Fibroblast of the conjunctiva (primary cell): ENCODE measurements at places on chromosomes 2 and 18.

DNA sequence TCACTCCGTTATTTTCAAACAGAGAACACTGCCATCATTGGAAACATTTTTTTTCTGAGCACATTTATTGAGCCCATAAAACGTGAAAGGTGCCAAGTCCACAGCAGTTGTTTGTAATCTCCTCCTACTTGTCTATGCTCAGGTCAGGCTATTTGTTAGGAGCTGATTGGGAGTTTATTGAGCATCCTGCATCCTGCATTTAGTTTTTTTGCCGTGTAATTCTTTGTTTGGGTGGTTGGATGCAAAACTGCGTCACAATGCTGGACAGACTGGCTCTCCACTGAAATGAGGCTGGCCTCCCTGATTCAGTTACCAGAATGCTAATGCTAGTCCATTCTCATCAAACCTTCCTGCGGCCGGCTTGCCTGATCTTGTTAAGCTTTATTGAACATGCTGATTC is 71.4 kb downstream of the RAPGEF4 start:
- no peak for DNase-seq

DNA sequence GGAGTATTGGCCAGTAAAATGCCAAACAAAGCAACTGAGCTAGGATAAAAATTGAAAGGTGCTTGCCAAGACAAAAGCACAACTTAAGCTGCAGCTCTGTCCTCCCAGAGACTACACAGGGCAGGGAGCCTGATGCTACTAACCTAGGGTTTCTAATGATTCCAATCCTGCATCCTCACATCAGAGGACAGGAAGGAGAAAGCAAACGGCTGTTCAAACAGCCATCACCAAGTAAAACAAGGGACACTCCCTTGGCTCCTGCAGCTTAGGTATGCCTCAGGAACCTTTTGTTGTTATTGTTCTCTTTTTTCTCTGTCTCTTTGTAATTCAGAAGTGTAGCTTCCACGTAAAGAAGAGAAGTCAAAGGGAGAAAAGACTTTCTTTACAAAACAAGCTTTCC is 99.5 kb downstream of the TCF4 start:
- DNase-seq: no peak

DNA sequence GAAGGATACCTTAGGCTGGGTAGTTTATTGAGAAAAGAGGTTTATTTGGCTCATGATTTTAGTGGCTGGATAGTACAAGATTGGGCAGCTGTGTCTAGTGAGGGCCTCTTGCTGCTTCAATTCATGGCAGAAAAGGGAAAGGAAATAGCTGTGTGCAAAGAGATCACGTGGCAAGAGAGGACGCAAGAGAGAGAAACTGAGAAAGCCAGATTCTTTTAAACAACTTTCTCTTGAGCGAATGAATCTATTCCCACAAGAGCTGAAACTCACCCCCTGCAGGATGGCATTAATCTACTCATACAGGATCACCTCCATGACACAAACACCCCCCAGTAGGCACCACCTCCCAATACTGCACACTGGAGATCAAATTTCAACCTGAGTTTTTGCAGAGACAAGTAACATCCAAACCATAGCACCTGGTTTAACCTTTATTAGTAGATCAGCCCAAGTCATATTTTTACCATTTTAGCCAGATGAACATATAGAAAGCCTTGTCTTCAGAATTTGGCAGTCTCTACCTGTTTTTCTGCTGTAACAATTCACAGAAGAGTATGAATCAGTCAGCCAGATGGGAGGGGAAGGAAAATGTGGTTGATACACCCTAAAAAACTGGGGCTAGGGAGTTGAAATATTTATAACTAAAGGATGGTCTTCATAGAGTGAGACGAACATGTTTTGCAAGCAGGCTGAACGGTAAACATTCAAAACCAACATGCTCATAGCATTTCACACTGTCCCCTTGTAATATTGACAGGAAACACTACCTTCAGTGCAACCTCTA is 73.9 kb upstream of the NCKAP5 start:
- no peak for DNase-seq

DNA sequence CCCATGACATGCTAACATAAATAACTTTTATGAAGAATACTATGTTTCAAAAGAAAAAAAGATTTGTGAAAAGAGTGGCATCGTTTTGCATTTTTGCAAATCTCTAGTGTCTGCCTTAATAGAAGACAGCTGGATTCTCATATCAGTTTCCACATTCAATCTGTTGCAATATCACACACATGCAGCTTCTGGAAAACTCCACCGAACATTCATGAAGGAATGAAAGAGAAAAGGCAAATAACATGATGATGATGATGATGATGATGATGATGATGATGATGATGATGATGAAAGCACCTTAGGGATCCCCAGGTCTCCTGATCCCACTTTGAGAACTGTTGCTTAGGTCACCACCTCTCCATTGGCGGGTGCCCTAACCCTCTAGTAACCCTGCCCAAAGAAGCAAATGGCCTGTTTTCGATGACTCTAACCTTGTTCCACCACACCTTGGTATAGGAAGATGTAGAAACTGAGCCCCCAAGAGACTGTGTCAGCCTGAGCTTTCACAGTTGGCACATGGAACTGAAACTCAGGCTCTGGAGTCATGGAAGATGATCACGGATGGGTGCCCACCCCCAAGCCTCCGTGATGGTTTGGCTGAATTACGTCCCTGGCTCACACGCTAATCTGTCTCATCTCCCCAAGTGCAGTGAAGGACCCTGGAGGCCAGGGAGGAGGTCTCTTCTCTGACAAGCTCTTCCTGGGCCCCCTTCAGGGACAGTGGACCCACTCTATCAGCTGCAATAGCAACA is 80.1 kb upstream of the SMAD7 start:
- DNase-seq: no peak

DNA sequence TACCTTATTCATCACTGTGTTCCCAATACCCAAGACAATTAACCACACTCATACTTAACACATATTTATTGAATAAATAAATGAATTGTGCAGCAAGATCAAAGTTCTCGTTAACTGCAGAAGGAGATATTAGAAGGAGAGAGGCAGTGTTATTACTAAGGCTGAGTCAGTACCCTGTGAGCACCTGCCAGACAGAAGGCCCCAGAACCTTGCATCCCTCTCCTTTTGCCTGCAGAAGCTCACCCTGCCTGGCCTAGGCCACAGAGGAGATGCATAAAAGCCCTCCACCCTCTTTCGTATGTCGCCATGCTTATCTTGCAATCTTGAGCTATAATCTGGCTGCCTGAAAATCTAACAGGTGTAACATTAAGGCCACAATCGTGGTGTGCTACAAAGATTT is 20.5 kb upstream of the RNF149 start:
- DNase-seq: no peak

DNA sequence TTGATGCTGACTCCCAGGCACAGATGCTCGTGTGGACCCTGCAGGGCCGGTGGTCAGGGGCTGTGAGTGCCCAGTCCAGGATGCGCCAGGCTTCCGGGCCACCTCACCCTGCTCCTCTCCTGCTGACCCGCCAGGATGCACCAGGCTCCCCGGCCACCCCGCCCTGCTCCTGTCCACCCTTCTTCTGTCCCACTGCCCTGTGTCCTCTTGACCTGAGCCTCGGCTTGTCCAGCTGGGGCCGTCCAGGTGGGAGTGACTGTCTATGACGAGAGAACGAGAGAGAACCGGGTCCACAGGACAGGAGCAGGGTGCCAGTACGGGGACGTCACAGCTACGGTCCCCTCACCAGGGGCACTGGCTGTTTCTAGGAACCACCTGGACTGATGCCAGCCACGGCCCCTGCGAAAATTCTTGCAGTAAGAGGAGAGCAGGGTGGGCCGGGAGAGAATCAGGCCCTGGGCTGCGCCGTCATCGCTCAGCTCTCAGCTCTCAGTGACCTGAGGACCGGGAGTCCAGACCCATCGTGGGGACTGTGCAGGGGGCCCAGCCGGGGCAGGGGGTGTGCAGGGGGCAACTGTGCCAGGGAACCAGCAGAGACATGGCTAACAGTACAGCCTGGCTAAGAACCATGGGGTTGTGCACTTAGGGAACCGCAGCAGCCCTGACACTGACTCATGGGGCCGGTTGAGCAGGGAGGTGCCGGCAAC is 12.9 kb upstream of the NFATC1 start:
- no peak for DNase-seq

DNA sequence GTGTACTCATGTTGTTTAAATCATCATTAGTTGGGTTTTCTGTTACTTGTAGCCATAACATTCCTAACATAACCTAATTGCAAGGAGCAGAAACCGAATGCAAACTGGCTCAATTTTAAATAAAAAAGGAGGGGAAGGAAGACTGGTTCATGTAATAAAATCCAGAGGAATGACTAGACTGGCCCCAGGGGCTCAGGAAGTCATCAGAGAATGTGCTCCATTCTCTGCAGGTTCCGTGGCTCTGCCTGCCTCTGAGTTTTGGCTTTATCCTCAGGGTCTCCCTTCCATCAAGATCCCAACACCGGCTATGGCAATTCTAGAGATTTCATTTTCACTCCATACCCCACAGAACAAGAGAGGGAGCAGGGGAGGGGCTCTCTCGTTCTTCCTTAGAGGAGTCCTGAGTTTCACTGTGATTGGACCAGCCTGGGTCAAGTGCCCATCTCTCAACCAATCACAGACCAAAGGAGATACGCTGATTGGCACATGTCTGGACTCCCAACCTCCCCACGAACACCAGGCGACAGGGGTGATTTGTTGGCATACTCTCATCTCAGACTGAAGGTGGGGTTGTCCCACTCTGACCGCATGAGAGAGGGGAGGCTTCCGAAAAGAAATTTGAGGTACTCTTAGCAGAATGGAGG is 64.8 kb downstream of the NPPC start:
- no peak for DNase-seq

DNA sequence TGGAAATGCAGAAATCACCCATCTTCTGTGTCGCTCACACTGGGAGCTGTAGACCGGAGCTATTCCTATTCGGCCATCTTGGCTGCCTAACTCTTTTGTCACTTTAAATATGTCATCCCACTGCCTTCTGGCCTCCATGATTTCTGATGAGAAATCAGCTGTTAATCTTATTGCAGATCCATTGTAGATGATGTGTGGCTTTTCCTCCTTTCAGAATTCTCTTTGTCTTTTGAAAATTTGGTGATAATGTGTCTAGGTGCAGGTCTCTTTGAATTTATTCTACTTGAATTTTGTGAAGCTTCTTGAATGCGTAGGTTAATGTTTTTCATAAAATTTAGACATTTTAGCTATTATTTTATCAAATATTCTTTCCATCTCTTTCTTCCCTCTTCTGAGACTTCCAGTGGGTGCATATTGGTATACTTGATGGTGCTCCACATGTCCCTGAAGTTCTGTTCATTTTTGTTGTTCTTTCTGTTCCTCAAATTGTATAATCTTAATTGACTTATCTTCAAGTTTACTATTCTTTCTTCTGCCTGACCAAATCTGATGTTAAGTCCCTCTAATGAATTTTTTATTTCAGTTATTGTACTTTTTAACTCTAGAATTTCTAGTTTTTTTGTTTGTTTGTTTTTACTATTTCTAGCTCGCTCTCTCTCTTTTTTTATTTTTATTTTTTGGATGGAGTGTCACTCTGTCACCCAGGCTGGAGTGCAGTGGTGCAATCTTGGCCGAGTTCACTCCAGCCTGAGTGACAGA is 90.8 kb upstream of the DLX2 start:
- DNase-seq: no peak

DNA sequence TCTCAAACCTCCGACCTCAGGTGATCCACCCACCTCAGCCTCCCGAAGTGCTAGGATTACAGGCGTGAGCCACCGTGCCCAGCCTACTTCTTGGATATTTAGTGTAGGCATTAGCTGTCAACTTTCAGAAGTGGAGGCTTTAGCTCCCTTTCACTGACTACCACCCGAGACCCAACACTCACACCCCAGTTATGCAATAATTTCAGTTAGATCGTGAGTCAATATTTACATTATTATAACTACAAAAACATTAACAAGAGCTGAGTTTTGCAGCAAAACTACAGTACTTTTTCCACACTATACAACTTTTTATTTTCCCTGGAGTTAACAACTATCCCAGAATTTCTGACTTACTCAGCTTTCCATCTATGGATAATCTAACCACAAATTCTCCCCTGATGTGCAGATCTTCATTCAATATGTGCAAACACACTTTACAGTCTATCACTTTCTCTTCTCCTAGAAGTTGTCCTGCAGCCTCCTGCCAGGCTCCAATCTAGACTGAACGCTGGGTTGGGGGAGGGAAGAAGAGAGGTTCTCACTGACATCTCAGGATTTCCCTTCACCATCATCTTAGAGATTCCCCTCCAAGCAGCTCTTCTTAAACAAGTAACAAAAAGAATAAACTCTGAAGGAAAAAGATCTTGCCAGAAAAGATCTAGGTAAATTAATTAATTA is 10.1 kb downstream of the TBC1D8 start:
- DNase-seq: no peak

DNA sequence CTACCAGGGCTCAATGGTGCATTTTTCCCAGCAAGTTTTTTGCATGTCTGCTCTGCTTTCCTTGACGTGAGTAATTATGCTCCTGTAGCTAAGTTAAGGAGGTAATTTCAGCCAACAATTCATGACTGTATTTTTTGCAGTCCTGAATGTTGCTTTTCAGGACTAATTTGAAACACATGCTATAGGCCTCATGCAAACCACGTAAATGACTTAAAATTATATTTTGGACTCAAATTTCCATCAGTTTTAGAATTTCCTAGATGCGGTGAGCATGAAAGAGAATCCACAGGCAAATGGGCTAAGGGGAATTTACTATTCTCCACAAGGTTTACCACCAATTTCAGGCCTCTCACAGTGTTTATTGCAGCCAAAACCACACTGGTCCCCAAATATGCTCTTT is 589.9 kb upstream of the LRRTM1 start:
- DNase-seq: no peak

DNA sequence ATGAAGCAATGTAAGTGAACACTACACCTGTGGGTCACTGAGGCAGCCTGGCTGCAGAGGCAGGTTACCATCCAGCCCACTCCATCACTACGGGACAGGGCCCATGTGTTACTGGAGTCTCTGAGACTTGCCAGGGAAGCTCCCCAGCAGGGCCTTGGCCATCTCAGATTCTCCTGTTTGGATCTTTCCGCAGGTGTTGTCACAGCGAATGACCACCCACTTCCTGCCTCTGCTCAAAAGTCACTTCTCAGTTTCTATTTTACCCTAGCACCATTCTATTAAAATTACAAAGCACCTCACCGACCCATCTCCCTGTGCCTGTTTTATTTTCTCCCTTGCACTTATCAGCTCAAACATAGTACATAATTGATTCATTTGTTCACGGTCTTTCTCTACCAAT is 34.5 kb upstream of the L3MBTL4 start:
- no peak for DNase-seq

- no peak for DNase-seq
Measured at GRCh38 chr2:236045251-236046235, 122.6 kb downstream of the GBX2 start.

DNA sequence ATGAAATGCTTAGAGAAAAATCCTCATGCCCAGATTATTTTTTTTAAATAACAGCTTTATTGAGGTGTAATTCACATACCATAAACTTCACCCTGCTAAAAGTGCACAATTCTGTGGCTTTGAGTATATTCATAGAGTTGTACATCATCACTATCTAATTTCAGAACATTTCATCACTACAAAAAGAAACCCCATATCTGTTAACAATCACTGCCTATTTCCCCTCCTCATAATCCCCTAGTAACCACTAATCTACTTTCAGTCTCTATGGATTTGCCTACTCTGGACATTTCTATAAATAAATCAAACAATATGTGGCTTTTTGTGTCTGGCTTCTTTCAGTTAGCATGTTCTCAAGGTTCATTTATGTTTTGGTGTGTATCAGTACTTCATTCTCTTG is 51.4 kb downstream of the OSBPL1A start:
- DNase-seq: peak; percentile 21

- no peak for DNase-seq
Measured at GRCh38 chr2:178325268-178325667, 125.7 kb downstream of the PRKRA start.
